ENCODE measurements at places on chromosomes 3 and 15.

DNA sequence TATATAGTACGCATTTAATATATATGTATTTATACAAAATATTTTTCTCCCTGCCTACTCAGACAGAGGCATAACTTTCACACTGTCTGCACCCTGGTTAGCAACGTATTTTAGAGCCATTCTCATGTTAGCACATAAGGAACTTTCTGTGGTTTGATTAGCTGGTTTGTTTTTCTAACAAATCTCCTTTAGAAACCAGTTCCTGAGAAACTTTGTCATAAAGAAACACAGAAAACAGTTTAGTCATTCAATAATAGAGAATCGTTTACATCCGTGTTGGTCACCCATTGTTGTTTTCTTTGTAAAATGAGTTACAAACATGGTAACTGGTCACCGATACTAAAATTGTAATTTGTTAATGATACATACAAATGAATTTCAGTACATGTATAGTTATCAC lies 5.9 kb upstream of the NGRN start:
- no peak for DNase-seq

DNA sequence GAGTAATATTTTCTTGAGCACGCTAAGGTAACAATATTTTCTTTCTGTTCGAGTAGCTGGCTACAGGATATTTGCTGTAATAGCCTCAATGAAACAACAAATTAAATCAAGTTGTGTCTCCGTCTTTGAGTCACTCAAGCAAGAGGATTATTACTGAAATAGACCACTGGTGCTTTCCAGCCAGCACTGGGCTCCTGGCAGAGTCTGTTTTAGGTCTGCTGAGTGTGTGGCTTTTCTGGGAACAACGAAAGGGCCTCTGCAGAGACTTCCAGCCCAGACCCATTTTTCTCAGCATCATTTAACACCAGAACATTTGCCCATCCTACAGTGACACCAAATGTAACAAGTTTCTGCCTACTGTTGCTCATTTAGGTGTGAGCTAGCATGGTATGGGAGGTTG lies 652.9 kb downstream of the MAGI1 start:
- no peak for DNase-seq

GRCh38 chr15:25228261-25228660 lies 210.6 kb downstream of the UBE3A start:
- DNase-seq: no peak

- DNase-seq: no peak
These were observed 98.1 kb downstream of the SSR3 start for GRCh38 chr3:156456771-156457224.

DNA sequence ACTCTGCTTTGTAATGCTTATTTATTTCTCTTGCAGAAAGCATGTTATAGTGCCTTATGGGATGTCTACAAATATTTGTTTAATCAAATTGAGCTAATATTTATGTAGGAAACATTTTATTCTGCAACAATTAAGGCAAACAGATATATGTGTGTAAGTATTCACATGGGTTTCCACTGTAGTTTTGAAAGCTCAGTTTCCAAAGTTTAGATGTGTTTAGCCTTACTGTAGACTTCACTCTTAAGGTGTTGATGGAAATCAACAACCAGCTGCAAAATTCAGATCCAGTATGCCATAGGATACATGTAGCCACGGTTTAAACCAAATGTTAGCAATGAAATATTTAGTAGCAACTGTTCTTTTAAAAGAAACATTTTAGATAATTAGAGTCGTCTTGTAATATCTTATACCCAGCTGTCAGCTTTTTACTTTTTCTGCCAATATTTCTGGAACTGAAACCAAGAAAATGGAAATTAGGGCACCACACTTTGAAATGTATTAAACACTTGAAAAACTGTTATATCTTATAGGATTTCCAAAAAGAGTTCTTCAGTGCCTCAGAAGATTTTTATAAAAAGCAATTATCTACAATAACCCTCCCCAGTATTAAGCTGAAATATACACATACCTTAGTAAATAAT lies 18.5 kb downstream of the PIK3CA start:
- DNase-seq: no peak
